ENCODE measurements at places on chromosomes 4 and X.
A peak's percentile ranks its signal among the peaks of the same experiment; 100 is the strongest.

- no peaks in the 10 kb centered on the region for H3K27me3 ChIP-seq
- no peaks in the 10 kb centered on the region for H3K36me3 ChIP-seq
- no peak for DNase-seq
- no peak overlapping the region for H3K4me3 ChIP-seq
- H3K27ac ChIP-seq = no peak overlapping the region
Measured at GRCh38 chr4:129254526-129254925, 158.6 kb downstream of the C4orf33 start.

- H3K27me3 ChIP-seq = no peaks in the 10 kb centered on the region
- H3K4me1 ChIP-seq = no peaks in the 10 kb centered on the region
- H3K36me3 ChIP-seq = no peaks in the 10 kb centered on the region
- H3K4me3 ChIP-seq = no peak overlapping the region
Measured at GRCh38 chr4:165628572-165628971, 244.5 kb upstream of the TLL1 start.

DNA sequence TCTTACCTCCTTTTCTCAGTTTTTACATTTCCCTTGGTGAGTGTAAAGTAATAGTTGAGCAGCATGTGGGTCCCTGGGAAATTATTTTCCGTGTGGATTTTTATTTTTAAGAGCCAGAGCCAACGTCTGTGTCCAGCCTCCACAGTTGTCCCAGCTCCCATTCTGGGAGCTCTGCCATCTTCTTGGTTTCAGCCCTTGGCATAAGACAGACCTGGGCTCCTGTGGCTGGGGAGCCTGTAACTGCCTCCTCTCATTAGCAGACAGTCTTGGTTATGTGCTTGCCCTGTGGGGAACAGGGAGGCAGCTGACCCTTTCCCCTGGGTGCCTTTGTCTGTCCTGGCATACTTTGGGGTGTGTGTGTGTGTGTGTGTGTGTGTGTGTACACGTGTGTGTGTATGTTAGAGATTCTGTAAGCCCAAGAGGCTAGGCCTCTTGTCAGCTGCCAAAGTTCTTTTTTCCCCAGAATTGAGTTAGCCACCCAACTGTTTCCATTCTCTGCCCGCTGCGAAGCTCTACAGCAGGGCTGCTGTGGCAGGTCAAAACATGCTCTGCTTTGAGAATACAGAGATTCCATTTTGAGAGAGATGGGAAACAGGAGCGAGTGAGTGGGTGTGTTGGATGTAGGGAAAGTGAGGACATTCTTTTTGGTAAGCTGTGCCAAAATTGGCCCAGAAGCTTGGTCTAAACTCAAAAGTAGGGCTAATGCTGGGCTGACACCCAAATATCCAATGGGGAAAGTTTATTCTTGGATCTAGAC is 140.7 kb downstream of the TMEM164 start:
- peaks cover 4% of the 10 kb centered on the region for H3K4me1 ChIP-seq
- no peaks in the 10 kb centered on the region for H3K36me3 ChIP-seq
- H3K27ac ChIP-seq = peak overlapping the region; percentile 42
- no peak overlapping the region for H3K4me3 ChIP-seq
- DNase-seq = no peak

- peak overlapping the region; percentile 60 for H3K4me3 ChIP-seq
- peaks cover 55% of the 10 kb centered on the region for H3K27me3 ChIP-seq
- H3K36me3 ChIP-seq = no peaks in the 10 kb centered on the region
- peak overlapping the region; percentile 72 for H3K27ac ChIP-seq
Measured at GRCh38 chr4:30718021-30718542, 2.1 kb upstream of the PCDH7 start.

GRCh38 chr4:153514688-153515426 is 48.7 kb downstream of the TMEM131L start:
- no peak overlapping the region for H3K27ac ChIP-seq
- no peaks in the 10 kb centered on the region for H3K36me3 ChIP-seq
- no peak for DNase-seq
- no peaks in the 10 kb centered on the region for H3K27me3 ChIP-seq

GRCh38 chr4:601612-602558 is 23.5 kb upstream of the PDE6B start:
- no peak overlapping the region for H3K4me3 ChIP-seq
- DNase-seq = no peak
- no peaks in the 10 kb centered on the region for H3K4me1 ChIP-seq
- no peak overlapping the region for H3K27ac ChIP-seq

GRCh38 chr4:40525752-40526598 is 103.7 kb downstream of the RBM47 start:
- no peaks in the 10 kb centered on the region for H3K27me3 ChIP-seq
- peaks cover 15% of the 10 kb centered on the region for H3K4me1 ChIP-seq
- H3K27ac ChIP-seq = peak overlapping the region; percentile 83
- no peak overlapping the region for H3K4me3 ChIP-seq
- H3K36me3 ChIP-seq = no peaks in the 10 kb centered on the region

- no peak overlapping the region for H3K4me3 ChIP-seq
- H3K4me1 ChIP-seq = no peaks in the 10 kb centered on the region
- H3K27me3 ChIP-seq = peaks cover 18% of the 10 kb centered on the region
- no peaks in the 10 kb centered on the region for H3K36me3 ChIP-seq
- DNase-seq = no peak
Measured at GRCh38 chr4:25878676-25879075, 15.9 kb upstream of the SEL1L3 start.

DNA sequence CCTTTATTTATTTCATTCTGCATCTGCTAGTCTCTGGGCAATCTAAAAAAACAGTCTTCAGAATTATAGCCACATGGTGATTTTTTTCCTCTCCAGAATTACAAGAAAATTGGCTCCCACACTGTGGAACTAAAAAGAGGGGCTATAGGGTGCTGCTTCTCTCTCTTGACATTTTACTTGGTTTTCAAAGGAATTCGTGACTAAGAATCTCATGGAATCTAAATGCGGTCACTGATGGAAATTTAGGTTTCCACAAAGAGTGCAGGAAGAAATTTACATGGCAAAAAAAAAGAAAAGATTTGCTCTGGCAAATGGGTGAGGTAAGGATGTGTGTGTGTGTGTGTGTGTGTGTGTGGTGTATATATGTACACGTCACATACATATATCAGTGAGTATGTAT is 10.2 kb downstream of the ATXN3L start:
- H3K27ac ChIP-seq = no peak overlapping the region
- H3K4me1 ChIP-seq = no peaks in the 10 kb centered on the region
- no peaks in the 10 kb centered on the region for H3K27me3 ChIP-seq
- no peak for DNase-seq
- no peak overlapping the region for H3K4me3 ChIP-seq

GRCh38 chr4:73068491-73069337 is 802 bp downstream of the COX18 start:
- peaks cover 31% of the 10 kb centered on the region for H3K4me1 ChIP-seq
- H3K4me3 ChIP-seq = peak overlapping the region; percentile 83
- peak overlapping the region; percentile 96 for H3K27ac ChIP-seq
- H3K36me3 ChIP-seq = no peaks in the 10 kb centered on the region

DNA sequence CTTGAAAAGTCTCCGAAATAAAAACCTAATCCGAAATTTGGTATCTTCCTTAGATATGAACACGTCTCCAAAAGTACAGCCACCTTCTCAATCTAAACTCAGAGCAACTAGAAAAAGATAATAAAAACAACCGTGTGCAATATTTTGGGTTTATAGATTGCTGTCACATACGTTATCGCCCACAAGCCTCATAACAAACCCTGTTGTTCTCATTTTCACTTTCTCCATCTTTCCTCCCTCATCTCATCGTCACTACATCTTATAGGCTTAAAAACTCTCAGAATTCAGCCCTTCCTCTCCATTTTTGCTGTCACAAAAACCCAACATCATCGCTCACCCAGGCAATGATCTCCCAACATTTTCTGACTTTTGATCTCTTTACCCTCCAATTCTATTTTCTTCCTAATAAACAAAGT is 448 bp upstream of the SCFD2 start:
- H3K36me3 ChIP-seq = no peaks in the 10 kb centered on the region
- H3K27ac ChIP-seq = peak overlapping the region; percentile 74
- peaks cover 17% of the 10 kb centered on the region for H3K4me1 ChIP-seq
- DNase-seq = no peak

DNA sequence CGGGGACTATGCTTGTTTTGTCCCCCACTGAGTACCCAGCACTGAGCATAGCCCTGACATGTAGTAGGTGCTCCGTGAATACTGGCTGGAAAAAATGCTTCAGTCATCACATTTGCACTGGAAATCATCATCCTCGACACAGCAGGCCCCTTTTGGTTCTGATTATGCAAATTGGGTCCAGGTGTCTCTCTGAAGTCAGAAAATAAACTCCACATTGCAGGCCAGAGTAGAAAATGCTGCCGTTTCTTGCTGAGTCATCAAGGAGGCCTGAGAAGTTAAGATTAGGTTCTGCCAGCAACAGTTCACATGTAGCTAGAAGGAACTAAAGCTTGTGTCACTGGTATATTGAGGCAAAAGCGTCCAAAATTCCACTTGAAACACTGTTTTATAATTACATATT is 15.0 kb upstream of the STK32B start:
- H3K27ac ChIP-seq = no peak overlapping the region
- no peaks in the 10 kb centered on the region for H3K27me3 ChIP-seq
- H3K4me3 ChIP-seq = no peak overlapping the region
- H3K4me1 ChIP-seq = peaks cover 4% of the 10 kb centered on the region
- H3K36me3 ChIP-seq = no peaks in the 10 kb centered on the region

- H3K27me3 ChIP-seq = no peaks in the 10 kb centered on the region
- H3K4me3 ChIP-seq = no peak overlapping the region
- no peaks in the 10 kb centered on the region for H3K36me3 ChIP-seq
- DNase-seq = no peak
Measured at GRCh38 chr4:162841753-162842152, 324.9 kb downstream of the NAF1 start.

GRCh38 chr4:68447201-68447600 is at the start of gene TMPRSS11E:
TMPRSS11E (plus strand) TSS chr4:68447463; CDS start chr4:68447513, 50 bp downstream.
- DNase-seq = no peak
- no peak within 1 kb of the TSS for H3K27ac ChIP-seq
- H3K36me3 ChIP-seq = no peaks in the 10 kb centered on the region
- H3K4me1 ChIP-seq = peaks cover 3% of the 10 kb centered on the region
- H3K4me3 ChIP-seq = peak within 1 kb of the TSS; percentile 19
- no peaks in the 10 kb centered on the region for H3K27me3 ChIP-seq

DNA sequence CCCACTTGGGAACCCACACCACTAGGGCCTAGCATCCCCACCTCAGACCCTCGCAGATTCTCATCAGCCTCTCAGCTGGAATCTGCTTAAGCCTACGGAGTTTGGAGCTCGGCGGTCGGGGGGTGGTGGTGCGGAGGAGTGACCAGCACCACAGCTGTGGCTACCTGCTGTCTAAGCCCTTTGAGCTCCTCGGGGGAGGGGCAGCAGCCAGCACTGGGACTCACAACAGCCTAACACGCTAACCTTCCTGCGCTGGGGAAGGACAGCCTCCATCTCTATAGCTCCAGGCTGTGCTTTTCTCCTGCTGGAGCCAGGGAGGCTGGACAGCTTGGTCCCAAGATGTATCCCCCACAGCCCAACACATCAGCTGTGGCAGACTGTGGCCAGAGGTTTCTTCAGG is 281.5 kb downstream of the USP46 start:
- H3K27me3 ChIP-seq = no peaks in the 10 kb centered on the region
- H3K4me3 ChIP-seq = no peak overlapping the region
- H3K4me1 ChIP-seq = no peaks in the 10 kb centered on the region
- H3K36me3 ChIP-seq = no peaks in the 10 kb centered on the region
- no peak overlapping the region for H3K27ac ChIP-seq

DNA sequence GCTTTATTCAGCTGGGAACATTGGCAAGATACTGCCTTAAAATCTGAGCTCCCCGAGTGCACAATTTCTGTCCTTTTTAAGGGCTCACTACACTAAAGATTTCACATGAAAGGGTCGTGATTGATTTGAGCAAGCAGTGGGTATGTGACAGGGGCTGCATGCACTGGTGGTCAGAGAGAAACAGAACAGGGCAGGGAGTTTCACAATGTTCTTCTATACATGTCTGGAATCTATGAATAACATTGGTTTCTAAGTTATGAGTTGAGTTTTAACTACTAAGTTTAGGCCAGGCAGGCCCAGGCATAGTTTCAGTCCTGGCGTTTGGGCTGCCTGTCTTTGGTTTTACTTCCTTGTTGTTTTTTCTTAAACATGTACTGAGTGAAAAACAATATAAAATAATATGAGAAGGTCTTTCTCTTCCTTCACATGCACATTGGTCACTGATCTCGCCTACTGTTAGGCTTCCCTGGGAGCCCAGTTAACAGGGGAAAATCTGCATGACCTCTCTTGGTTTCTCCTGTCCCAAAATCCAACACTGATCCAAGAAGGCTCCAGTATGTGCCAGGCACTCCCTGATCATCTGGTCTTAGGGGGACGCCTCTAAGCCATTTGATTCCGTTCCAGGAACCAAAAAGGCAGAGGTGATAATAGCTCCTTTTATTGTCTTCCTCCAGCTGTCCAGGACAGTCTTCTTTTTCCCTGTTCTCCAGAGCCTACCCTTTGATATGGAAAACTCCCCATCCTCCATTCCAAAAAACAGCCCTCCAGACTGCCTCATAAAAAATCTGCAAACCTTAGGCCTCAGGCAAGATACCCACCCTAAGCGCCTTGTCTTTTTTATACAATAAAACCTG is at the start of gene UGT2B17:
UGT2B17 (minus strand) TSS at position 51 of the 854 bp plus-strand sequence. CDS start 7,838 bp downstream, outside the sequence.
- H3K27ac ChIP-seq = no peak within 1 kb of the TSS
- DNase-seq = no peak
- no peaks in the 10 kb centered on the region for H3K4me1 ChIP-seq
- no peak within 1 kb of the TSS for H3K4me3 ChIP-seq
- H3K36me3 ChIP-seq = no peaks in the 10 kb centered on the region

- no peaks in the 10 kb centered on the region for H3K4me1 ChIP-seq
- DNase-seq = no peak
- no peaks in the 10 kb centered on the region for H3K27me3 ChIP-seq
- no peaks in the 10 kb centered on the region for H3K36me3 ChIP-seq
- peak overlapping the region; percentile 52 for H3K4me3 ChIP-seq
Measured at GRCh38 chr4:170089274-170089667, 485 bp downstream of the AADAT start.

GRCh38 chr4:80259012-80259411 is 7.5 kb upstream of the FGF5 start:
- peaks cover 71% of the 10 kb centered on the region for H3K27me3 ChIP-seq
- no peak for DNase-seq
- no peaks in the 10 kb centered on the region for H3K4me1 ChIP-seq
- H3K36me3 ChIP-seq = no peaks in the 10 kb centered on the region
- no peak overlapping the region for H3K27ac ChIP-seq
- no peak overlapping the region for H3K4me3 ChIP-seq

GRCh38 chr4:32798471-32799159 is 2078.4 kb downstream of the PCDH7 start:
- no peaks in the 10 kb centered on the region for H3K4me1 ChIP-seq
- H3K27ac ChIP-seq = no peak overlapping the region
- DNase-seq = no peak
- no peak overlapping the region for H3K4me3 ChIP-seq
- H3K27me3 ChIP-seq = no peaks in the 10 kb centered on the region

DNA sequence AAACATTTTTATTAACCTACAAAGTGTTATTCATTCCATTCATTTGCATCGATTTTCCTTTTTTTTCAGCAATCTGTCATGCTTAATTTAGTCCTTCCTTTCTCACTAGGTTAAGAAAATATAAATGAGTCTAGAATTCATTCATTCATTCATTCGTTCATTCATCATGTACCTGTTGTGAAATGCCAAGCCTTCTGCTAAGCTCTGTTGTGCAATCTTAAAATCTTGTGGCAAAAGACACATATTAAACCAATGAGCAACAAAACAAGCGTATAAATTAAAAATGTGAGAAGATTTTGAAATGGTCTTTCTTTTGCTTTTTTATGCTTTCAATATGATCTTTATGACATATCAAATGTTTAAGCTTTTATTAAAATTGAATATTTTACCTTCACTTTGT is 88.6 kb upstream of the MAD2L1 start:
- H3K4me3 ChIP-seq = no peak overlapping the region
- H3K27me3 ChIP-seq = no peaks in the 10 kb centered on the region
- no peak overlapping the region for H3K27ac ChIP-seq

Measured in esophagus squamous epithelium (tissue), 5 donors.